ENCODE measurements at places on chromosomes 6 and 20. TPM values are rescaled to one million over a fixed set of nuclear protein-coding genes. Genes with fewer than 3 reads are reported as not detected.

CASS4 gene
- 4.9 TPM for polyA plus RNA-seq

GRCh38 chr6:15352220-15352619, 106.4 kb downstream of the JARID2 start:
- H3K36me3 ChIP-seq = no peaks in the 10 kb centered on the region
- no peak overlapping the region for H3K4me3 ChIP-seq
- peaks cover 7% of the 10 kb centered on the region for H3K4me1 ChIP-seq
- no peak overlapping the region for H3K27ac ChIP-seq
- no peaks in the 10 kb centered on the region for H3K27me3 ChIP-seq

FOXQ1 gene
- polyA plus RNA-seq = not detected

DNA sequence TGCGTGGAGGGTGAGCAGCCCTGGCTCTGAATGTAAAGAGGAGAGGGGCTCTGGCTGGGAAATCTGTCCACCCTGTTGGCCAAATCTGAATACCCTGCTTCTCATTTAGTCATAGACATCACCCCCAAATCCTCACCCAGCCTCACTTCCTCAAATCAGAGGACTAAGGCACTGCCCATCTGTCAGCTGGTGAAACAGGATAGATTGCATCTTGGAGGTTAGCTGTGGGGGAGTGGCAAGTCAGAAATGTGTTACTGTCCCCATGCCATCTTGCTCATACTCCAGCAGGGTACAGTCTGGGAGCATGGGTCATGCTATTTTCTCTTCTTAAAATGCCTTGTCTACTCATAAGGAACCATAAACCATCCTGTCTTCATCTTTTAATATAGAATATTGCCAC, 9.5 kb upstream of the DTNBP1 start:
- no peaks in the 10 kb centered on the region for H3K4me1 ChIP-seq
- no peaks in the 10 kb centered on the region for H3K36me3 ChIP-seq
- DNase-seq = no peak
- H3K4me3 ChIP-seq = no peak overlapping the region
- no peak overlapping the region for H3K27ac ChIP-seq

All from CD4-positive, alpha-beta memory T cell (primary cell).